Esophagus muscularis mucosa (tissue), 4 donors: ENCODE measurements at places on chromosomes 16 and 17. TPM values are rescaled to one million over a fixed set of nuclear protein-coding genes. Genes with fewer than 3 reads are reported as not detected.

ZNF174 gene
- total RNA-seq: 23.2 TPM

DNA sequence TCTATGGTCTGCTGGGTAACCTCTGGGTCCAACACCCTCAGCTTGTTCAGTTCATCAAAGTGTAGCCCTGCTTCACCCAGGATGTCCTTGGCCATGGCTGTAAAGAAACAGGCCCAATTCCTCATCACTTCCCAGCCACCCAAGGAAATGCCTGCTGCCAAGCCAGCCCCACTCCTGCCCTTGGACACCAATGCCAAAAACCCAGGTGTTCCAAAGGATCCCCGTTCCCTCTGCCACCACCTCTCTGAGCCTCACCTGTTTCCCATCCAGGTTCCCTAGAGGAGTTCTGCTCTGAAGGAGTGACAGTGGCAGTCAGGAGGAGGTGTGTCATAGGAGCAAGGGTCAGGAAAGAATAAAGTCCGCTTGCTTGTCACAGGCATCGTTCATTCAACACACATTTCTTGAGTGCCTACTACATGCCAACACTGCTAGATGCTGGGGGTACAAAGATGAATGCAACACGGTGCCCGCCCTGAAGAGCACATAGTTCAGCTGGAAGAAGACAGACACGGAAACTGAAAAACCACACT, 3.3 kb downstream of the IFT20 start:
- peaks cover 32% of the 10 kb centered on the region for H3K36me3 ChIP-seq
- DNase-seq: no peak
- no peaks in the 10 kb centered on the region for H3K27me3 ChIP-seq
- no peak overlapping the region for H3K27ac ChIP-seq

DNA sequence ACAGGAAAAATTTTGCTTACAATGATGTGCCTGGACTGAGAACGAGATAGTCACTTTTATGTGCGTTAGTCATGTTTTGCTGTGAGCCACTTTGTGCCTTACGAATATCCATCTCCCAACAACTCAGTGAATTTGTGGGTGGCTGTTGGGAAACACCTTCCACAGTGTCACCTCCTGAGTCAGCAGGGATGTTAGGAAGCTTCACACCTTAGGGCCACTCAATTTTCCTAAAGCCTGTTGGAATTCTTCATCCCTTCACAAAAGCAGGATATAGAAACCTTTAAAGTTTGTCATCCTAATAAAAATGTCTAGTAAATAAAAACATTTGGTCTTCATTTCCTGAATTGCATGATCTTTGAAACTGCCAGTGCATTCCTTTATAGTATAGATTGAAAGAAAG, 4.3 kb upstream of the KRTAP3-1 start:
- H3K36me3 ChIP-seq: no peaks in the 10 kb centered on the region
- no peaks in the 10 kb centered on the region for H3K27me3 ChIP-seq
- H3K27ac ChIP-seq: no peak overlapping the region
- H3K4me3 ChIP-seq: no peak overlapping the region
- DNase-seq: no peak
- H3K4me1 ChIP-seq: no peaks in the 10 kb centered on the region

GRCh38 chr16:84614968-84615813, 2.7 kb downstream of the COTL1 start:
- H3K27me3 ChIP-seq: no peaks in the 10 kb centered on the region
- no peaks in the 10 kb centered on the region for H3K36me3 ChIP-seq
- DNase-seq: no peak
- H3K4me1 ChIP-seq: peaks cover 69% of the 10 kb centered on the region

FBXW10 gene
- total RNA-seq: not detected

GRCh38 chr17:76643553-76644148, at the start of gene ST6GALNAC1:
Gene ST6GALNAC1, minus strand, starts transcription at chr17:76643757. Its CDS starts 119 bp downstream, at chr17:76643638.
- no peak within 1 kb of the TSS for H3K4me3 ChIP-seq
- H3K27ac ChIP-seq: peak within 1 kb of the TSS; percentile 17
- no peaks in the 10 kb centered on the region for H3K36me3 ChIP-seq
- H3K27me3 ChIP-seq: no peaks in the 10 kb centered on the region
- DNase-seq: no peak

DNA sequence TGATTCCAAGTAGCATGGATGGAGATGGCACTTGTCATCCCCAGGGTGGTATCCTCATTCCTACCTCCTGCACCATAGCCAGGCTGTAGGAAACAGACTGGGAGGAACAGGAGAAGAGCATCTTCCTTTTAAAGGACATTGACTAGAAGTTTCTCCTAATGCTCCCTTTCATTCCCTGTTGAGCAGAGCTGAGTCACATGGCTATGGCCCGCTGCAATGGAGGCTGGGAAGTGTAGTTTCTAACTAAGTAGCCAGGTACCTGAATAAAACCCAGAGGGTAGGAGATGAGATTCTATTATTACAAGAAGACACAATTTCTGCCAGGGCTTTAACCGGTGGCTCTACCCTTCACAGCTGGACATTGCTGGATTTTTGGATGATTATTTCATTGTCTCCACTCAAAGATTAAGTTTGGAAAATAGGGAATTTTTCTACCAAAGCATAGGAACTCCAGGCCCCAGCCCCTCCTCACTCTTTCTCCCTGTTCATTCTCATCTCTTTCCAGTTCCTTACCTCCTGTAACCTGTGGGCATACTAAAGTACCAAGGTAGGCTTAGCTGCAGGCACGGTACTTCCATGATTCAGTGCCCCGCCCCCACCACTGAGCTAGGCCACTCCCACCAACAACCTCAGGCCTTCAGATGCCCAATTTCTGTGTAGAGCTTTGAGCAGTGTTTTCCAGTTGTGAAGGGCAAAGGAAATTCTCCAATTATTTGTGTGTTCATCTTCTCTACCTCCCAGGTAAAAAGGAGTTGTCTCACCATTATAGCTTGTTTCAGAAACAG, 378.3 kb downstream of the CDH13 start:
- H3K4me1 ChIP-seq: peaks cover 3% of the 10 kb centered on the region
- no peaks in the 10 kb centered on the region for H3K36me3 ChIP-seq
- no peak overlapping the region for H3K27ac ChIP-seq

DNA sequence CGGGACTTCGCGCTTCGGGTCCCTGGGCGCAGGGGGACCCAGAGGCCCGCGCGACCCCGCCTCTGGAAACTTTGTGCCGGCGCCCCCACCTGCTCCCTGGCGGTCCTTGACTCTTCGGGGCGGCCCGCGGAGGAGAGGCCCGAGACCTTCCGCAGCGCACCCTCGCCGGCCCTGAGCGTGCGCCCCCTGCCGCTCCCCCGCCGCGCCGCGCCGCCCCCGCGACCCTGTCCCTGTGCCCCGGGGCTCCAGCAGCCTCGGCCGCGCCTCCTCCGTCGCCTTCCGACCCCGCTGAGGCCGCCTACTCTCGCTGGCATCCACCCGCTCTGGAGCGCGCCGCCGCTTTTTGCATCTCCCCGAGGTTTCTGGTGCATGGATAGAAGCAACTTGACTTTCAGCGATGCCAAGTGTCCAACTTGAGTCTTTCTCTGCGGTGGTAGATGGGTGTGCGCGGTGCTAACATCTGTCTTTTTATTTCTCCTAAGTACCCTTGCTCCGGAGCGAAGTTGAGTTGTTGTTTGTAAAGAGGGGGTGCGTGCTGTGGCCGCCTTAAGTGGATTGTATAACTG, 414 bp downstream of the DUSP14 start:
- H3K36me3 ChIP-seq: no peaks in the 10 kb centered on the region
- H3K27me3 ChIP-seq: no peaks in the 10 kb centered on the region

CHD9NB gene
- total RNA-seq: 1.2 TPM

DNA sequence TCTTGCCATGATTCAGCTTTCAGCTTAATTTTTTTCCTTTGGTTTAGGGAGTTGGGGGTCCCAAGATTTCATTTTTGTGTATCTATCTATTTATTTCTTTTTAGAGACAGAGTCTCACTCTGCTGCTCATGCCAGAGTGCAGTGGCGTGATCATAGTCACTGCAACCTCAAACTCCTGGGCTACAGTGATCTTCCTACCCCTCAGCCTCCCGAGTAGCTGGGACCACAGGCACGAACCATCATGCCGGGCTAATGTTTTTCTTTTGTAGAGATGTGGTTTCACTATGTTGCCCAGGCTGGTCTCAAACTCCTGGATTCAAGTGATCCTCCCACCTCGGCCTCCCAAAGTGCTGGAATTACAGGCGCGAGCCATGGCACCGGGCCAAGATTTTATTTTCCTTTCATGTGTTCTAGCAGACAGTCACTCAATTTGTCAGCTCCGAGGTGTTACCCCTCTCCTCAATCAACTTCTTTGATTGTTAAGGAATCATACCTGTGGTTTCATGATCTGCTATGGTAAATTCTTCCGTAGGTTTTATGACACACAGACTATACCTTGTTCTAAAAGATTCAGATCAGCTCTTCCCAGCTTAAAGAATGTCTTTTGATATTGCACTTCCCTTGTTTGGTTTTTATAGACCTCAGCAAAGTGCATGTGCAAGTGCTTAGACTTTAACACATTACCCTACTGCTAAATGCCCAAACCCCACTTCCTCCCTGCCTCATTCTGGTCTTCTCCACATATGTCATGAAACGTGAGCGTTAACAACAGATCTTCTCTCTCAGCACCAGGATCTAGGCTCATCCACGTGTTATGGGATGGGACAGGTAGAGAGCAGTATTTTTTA, 13.0 kb downstream of the UNC45B start:
- no peaks in the 10 kb centered on the region for H3K4me1 ChIP-seq
- DNase-seq: no peak
- no peaks in the 10 kb centered on the region for H3K27me3 ChIP-seq
- no peak overlapping the region for H3K4me3 ChIP-seq
- no peaks in the 10 kb centered on the region for H3K36me3 ChIP-seq

GRCh38 chr17:9839433-9839832, 13.7 kb downstream of the GLP2R start:
- DNase-seq: no peak
- peaks cover 71% of the 10 kb centered on the region for H3K4me1 ChIP-seq
- H3K27me3 ChIP-seq: no peaks in the 10 kb centered on the region
- H3K4me3 ChIP-seq: no peak overlapping the region

HIGD1B gene
- total RNA-seq: 4.4 TPM

- DNase-seq: no peak
- H3K36me3 ChIP-seq: no peaks in the 10 kb centered on the region
- no peaks in the 10 kb centered on the region for H3K27me3 ChIP-seq
- H3K27ac ChIP-seq: no peak overlapping the region
- no peak overlapping the region for H3K4me3 ChIP-seq
- H3K4me1 ChIP-seq: peaks cover 1% of the 10 kb centered on the region
Observed at GRCh38 chr17:64423881-64424280, 25.0 kb upstream of the MILR1 start.

ZFHX3 gene
- 25.7 TPM for total RNA-seq

GRCh38 chr17:19247473-19247872, 10.3 kb downstream of the EPN2 start:
- no peak overlapping the region for H3K4me3 ChIP-seq
- no peak for DNase-seq
- H3K27ac ChIP-seq: peak overlapping the region; percentile 56
- no peaks in the 10 kb centered on the region for H3K36me3 ChIP-seq

ABCA3 gene
- total RNA-seq: 24.8 TPM

MYH2 gene
- total RNA-seq: 0.33 TPM

TNK1 gene
- total RNA-seq: 4.4 TPM

MARCHF10 gene
- 0.52 TPM for total RNA-seq

GRCh38 chr17:82957961-82958561, 118.2 kb upstream of the ZNF750 start:
- H3K4me1 ChIP-seq: peaks cover 4% of the 10 kb centered on the region
- H3K36me3 ChIP-seq: peaks cover 15% of the 10 kb centered on the region
- no peaks in the 10 kb centered on the region for H3K27me3 ChIP-seq
- DNase-seq: no peak

- DNase-seq: no peak
- peaks cover 44% of the 10 kb centered on the region for H3K4me1 ChIP-seq
- no peaks in the 10 kb centered on the region for H3K27me3 ChIP-seq
Observed at GRCh38 chr16:1413684-1414531, 596 bp downstream of the UNKL start.

DNA sequence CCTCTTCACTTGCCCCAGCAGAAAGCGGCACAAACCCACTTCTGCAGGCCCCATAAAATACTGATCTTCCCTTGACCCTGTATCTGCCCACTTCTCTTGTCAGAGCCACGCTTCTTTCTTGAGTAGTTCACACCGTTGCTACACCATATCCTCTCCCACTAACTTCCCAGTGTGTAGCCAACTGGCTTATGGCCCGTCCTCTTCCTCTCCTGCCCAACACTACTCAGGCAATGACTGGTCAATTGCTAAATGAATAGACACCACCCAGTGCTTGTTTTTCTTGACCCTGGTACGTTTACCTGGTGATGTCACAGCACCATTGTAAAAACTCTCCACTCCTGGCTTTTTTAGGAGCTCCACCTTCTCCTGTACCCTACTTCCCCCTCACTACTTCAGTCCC, 86.9 kb downstream of the NDEL1 start:
- no peaks in the 10 kb centered on the region for H3K27me3 ChIP-seq
- no peak overlapping the region for H3K27ac ChIP-seq
- H3K4me1 ChIP-seq: no peaks in the 10 kb centered on the region
- peaks cover 60% of the 10 kb centered on the region for H3K36me3 ChIP-seq

PHF23 gene
- 24.9 TPM for total RNA-seq

DNA sequence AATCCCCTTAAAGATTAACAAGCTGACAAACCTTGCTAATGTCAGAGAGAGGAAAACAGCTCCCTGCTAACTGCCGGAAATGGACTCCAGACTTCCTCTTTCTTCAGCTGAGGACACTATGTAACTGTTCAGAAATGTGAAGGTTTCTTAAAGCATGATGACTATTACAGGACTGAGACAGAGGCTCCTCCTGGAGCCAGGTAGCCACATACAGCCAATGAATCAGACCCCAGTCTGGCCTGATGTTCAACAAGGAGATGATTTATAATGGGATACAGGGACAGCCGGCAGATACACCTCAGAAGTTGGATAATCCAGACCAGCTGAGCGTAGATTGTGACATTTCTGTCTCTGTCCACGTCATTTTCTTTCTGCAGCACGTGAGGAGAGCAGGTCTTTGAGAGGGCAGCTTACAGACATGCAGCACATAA, 216.2 kb downstream of the HS3ST3A1 start:
- DNase-seq: no peak
- no peaks in the 10 kb centered on the region for H3K4me1 ChIP-seq
- H3K27ac ChIP-seq: no peak overlapping the region
- no peaks in the 10 kb centered on the region for H3K36me3 ChIP-seq
- no peaks in the 10 kb centered on the region for H3K27me3 ChIP-seq
- no peak overlapping the region for H3K4me3 ChIP-seq

DNA sequence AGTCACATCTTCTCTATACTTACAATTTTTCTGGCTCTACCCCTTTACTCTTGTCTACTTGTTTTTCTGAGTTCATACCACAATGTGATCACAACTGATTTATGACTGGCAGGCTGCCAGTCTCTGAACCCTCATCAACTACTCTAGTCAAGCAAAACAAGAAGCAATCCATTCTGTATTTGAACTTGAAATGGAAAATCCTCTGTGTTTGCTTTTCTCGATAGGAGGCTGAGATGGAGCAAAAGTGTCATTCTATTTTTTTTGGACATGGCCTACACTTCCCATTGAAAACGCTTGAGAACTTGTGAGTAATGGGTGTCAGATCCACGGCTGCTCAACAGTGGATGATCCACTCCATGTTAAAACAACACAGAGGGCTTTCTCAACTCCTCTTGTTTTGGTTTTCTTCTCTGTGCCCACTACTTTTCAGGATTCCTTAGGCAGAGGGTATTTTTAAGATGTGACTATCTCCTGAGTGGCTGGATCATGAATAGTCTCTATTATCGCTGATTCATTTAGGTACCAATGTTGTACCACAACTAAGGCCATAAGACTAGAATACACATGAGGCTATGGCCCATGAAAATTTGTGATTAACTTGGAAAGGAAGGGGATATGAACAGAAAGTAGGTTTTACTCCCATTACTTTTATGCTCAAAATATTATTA, 11.7 kb downstream of the TMEM100 start:
- DNase-seq: no peak
- H3K27me3 ChIP-seq: no peaks in the 10 kb centered on the region
- no peak overlapping the region for H3K27ac ChIP-seq
- peaks cover 10% of the 10 kb centered on the region for H3K4me1 ChIP-seq
- no peak overlapping the region for H3K4me3 ChIP-seq

TMEM238L gene
- not detected for total RNA-seq
